Stimulated activated CD8-positive, alpha-beta memory T cell treated with anti-CD3 and anti-CD28 coated beads, Interleukin-7, amount 100 ng/mL, for 48 hours (primary cell): ENCODE measurements at places on chromosomes 16 and 17.

- no peak for DNase-seq
Measured at GRCh38 chr16:56212144-56212543, 20.9 kb downstream of the GNAO1 start.

GRCh38 chr17:31562376-31562840, 170.9 kb downstream of the RAB11FIP4 start:
- no peak for DNase-seq

DNA sequence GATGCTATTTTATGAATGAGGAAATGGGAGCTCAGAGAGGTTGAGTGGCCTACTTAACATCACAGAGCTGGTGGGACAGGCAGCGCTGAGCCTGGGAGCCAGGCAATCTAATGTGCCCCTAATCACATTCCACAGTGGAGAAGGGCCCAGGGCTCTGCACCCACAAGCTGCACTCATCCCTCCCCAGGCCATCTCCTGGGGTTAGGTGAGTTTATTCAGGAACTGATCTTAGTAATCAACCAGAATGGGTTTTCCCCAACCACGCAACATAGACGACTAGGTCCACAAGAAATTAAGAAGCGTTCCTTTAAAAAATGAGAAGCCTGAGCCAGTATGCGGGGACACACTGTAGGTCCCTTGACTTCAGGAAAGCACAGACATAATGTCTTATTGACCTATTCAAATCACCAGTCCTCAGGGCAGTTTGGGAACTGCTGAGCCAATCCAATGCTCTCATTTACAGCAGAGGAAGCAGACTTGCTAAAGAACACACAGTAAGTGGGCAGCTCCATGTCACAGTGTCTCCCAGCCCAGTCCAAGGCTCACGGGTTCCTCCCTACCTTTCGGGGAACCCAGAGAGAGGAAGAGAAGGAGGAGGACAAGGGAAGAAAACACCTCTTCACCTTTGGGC, 2.3 kb downstream of the MPP3 start:
- no peak for DNase-seq

DNA sequence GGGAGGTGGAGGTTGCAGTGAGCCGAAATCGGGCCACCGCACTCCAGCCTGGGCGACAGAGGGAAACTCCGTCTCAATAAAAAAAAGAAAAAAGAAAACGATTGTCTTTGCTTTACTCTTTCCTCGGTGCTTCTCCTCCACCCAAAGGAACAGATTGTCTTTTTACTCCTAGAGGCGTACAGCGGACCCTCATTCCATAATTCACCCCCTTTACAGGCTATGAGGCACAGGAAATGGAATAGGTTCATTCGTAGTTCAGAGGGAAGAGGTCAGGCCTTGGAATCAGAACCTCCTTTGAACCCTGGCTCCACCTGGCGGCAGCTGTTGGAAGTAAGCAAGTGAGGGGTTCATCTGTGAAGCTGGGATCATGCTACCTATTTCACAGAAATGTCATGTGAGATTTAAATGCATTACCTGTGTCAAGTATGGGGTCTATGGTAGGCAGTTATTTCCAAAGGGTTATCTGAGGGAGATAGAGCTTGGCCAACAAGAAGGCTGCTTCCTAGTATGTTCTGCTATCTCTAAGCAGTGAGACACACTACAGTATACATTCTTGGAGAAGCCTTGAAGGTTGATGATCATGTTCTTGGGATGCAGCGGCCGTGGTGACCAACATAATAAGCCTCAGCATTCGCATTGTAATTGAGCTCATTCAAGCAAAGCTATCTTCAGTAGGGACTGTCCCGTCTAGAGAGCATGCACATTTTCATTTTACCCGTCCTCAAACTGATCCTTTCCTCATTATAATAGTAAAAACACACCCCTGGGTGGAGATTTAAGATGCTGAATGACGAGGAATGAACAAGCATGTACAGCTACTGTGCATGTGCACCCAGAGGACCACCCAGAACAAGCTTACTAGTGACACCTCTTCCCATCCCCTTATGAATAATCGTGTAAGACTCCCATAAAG, 18.7 kb upstream of the ZNF689 start:
- peak; percentile 61 for DNase-seq

DNA sequence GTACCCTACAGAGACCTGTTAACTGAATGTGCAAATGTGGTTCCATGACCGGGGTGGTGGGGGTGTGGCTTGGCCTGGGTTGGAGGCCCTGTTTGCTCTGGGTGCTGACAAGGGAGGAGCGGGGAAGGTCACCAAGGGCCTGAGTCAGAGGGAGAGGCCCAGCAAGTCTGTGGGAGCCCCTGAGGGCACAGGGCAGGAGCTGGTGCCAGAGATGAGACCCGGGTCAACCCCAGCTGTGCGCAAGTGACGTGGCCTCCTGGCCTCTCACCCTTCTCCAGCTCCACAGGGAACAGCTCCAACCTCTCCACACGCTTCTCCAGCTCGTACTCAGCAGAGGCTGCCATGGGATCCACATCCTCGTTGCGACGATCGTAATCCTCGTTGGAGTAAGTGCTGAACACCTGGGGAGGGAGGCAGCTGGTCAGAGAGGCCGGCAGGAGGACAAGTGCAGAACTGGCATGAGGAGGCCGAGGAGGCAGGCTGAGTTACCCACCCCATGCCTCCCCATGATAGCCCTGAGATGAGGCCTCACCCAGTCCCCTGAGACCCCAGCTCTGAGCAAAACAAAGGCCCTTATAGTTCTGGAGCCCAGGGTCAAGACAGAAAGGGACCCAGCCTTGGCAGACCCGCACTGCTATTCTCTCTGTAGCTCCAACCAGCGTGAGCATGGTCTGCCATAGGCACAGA, 5.5 kb downstream of the PPP1R9B start:
- no peak for DNase-seq

DNA sequence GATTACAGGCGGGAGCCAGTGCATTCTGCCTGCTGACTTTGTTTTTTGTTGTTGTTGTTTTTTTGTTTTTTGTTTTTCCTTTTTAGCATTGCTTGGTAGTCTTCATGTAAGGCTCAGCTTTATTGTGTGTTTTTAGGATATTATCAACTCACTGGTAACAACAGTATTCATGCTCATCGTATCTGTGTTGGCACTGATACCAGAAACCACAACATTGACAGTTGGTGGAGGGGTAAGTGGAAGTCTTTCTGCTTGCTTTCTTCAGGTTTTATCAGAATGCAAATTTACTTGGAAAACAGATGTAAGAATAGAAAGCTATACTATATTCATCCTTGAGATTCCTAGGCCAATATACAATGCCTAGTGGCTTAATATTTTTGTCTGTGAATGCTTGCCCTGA, 3.3 kb upstream of the CMTM1 start:
- no peak for DNase-seq

DNA sequence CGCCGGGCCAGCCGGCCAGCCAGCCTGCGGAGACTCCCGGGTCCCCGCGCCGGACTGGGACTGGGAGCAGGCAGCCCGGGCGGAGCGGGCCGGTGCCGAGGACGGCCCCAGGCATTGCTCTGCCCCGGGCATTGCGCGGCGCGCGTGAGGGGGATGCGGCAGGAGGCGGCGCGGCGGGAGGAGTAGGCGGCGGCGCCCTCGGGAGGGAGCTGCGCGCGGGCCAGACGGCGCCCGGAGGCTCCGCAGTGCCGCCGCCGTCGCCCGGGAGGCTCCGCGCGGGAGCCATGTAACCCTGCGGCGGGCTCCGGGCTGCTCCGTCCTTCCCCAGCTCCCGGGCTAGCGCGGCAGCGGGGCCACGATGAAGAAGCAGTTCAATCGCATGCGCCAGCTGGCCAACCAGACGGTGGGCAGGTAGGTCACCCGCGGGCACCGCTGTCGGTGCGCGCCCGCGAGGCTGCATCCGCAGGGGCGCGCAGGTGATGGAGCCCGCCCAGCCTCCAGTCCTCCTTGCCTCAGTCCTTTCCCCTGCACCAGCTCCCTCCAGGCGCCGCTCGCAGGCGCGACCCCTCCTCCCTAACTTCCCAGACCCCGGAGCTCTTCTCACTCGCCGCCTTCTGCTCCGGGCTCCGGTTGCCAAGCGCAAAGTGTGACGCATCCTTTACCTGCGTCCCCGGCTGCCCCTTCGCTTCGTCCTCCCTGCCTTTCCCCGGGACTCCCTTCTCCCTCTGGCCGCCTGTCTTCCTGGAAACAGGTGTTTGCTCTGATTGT, at the start of gene ARHGAP44:
Gene ARHGAP44 (plus strand): TSS at position 18 of the 768 bp plus-strand sequence. CDS start 341 bp downstream, at position 359.
- no peak for DNase-seq

DNA sequence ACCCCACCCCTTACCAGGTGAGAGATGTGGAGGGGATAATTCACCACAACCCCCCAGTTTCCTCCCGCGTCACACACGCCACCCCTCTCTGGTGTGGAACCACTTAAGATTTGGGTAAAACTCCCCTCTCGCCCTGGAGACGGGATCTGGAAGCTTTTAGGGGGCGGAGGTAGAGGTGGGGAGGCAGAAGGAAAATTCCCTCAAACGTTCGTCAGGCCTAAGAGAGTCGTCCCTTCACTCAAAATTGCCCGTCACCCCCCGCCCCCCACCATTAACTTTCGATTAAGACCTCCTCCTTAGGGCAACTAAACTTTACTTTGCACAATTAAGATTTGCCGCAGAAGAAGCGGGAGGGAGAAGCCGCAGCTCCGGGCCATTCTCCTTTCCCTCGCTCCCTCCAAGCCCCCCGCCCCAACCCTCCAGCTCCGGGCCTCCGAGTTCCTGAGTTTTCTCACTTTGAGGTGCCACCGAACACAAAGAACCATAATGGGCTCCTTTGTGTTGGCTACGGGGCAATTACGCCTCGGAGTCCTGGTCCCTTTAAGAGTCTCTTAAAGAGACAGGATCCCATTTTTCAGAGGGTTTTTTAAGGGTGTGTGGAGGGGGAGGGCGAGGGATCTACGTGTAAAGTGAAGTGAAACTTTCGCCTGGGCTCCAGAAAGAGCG, 985 bp upstream of the FZD2 start:
- DNase-seq: no peak

GRCh38 chr16:26019381-26020242, 327.9 kb downstream of the HS3ST4 start:
- DNase-seq: no peak

GRCh38 chr16:79902351-79902750, 301.8 kb upstream of the MAF start:
- DNase-seq: no peak

- DNase-seq: no peak
Measured at GRCh38 chr16:5642436-5642835, 544.8 kb upstream of the EEF2KMT start.

- peak; percentile 39 for DNase-seq
Measured at GRCh38 chr16:22007509-22008214, at the start of gene MOSMO. Gene MOSMO (plus strand): TSS chr16:22008111. CDS start chr16:22008302, 191 bp downstream.

GRCh38 chr16:53537626-53538025, 34.6 kb upstream of the AKTIP start:
- no peak for DNase-seq

DNA sequence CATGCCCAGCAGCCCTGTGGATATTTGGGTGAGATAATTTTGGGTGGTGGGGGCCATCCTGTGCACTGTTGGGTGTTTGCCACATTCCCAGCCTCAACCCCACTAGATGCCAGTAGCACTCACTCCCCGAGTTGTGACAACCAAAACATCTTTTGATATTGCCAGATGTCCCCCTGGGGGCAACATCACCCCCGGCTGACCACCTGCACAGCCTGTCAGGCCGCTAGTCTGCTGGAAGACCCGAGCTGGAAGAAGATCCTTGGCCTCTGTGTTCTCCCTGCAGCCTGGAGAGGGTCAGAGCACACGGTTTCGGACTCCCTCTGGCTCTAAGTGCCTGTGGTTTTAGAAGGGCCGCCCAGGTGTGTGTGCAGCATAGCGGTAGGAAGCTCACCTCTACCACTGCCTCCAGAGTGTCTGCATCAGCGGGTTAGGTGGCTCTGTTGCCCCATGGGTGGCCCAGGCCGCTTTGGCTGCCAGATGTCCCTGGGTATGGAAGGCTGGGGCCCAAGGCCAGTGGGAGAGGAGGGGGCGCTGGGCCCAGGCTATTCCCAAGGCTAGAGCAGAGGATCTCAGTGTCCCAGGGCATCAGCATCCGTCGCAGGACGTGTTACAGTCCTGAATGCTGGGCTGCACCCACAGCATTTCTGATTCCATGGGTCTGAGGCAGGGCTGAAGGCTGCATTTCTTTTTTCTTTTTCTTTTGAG, 195.8 kb upstream of the GSE1 start:
- no peak for DNase-seq

DNA sequence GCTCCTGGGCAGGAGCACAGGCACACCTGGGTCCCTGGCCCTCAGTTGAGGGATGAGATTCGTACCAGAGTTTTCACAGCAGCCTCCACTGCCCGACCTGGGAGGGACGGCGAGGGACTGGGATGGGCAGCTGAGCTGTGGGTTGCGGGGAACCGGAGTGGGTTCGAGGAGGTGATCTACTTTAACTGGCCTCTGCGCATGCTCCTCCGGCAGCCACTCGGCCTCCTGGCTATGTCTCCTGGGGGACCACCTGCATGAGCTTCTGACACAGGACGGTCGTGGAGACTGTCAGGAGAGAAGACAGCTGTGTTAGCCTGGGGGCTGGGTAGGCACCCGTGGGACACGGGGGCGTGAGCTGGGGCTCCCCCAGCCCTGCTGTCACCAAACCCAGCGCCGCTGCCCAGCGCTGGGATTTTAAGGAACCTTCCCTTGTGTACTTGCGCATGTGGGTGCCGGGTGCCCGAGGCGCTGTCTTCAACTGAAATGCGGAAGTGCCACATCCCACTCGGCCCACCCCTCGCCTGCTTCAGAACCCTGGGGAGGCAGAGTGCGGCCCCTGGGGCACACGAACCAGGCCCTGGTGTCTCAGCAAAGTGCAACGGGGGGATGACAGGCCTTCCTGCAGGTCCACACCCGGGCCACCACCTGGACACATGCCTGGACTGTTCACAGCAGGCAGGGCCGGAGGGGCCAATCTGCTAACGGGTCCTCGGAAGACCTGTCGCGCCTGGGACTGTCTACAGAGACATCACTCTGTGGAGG, 36.4 kb downstream of the SLC7A5 start:
- DNase-seq: no peak

- DNase-seq: no peak
Measured at GRCh38 chr16:47991491-47991890, 164.3 kb downstream of the ABCC12 start.

GRCh38 chr17:80502578-80502877, 26.1 kb upstream of the NPTX1 start:
- DNase-seq: no peak

DNA sequence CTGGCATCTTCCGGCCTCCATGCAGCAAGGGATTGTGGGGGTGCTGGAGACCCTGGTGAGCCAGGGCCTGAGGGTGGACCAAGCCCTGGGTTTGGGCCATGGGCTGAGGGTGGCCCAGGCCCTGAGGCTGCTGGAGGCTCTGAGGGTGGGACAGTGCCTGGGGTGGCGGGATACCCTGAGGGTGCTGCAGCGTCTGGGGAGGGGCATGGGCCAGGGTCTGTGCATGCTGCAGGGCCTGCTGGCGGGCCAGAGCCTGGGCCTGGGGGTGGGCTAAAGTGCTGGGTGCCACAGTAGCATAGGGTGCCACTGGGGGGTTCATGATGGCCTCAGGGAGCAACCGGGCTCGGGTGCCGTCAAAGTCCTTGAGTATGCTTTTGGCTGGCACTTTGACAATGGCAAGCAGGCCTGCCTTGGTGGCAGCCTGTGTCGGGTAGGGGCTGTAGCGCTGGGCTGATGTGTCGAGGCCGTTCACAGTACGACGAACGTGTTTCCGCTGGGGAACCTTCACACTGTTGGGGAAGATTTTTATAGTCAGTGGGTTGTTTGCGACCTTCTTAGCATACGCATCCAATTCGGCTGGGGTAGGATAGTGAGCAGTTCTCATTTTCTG, 15.6 kb downstream of the TRAF4 start:
- no peak for DNase-seq

- no peak for DNase-seq
Measured at GRCh38 chr17:39240631-39241030, 14.9 kb upstream of the STAC2 start.

GRCh38 chr16:66451548-66451947, 24.5 kb downstream of the BEAN1 start:
- DNase-seq: no peak
